Umbilical cord (tissue), 2 donors: ENCODE measurements at places on chromosomes 7 and 10.

GRCh38 chr7:105896407-105896911 lies 20.1 kb upstream of the ATXN7L1 start:
- DNase-seq, result peak; percentile 84

DNA sequence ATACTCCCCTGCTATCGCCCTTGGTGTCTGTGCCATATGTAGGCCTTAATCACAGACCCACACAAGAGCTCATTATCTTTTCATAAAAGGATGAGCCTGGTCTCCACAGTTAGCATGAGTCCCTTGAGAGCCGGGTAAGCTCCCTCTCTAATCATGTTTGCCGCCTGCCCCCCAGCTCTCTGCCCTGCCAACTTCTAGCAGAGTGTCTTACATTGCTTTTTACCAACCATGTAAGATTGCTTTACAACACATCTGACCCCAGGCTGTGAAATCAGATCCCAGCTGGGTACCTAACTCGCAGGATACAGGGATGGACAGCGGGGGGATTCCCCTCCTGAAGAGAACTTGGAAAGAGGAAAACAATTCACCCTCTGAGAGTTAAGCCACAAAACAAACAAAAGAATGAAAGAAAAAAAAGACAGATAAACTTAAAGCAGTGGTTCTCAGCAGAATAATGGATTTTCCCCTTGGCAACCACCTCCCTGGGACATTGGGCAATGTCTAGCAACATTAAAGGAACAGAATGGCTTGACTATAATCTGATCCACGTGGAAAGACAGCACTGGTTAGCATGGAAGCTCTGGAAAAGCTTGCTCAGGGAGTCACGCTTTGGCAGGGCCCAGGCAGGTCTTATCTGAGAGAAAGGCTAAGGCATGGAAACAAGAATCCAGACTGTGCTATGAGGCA lies 39.4 kb upstream of the ATOH7 start:
- peak; percentile 79 for DNase-seq

- DNase-seq, result no peak
These were observed 324.1 kb downstream of the LRMDA start for GRCh38 chr10:75755528-75755927.

GRCh38 chr7:117053432-117053831 lies 100.1 kb downstream of the ST7 start:
- no peak for DNase-seq

- DNase-seq, result peak; percentile 17
These were observed 285.9 kb downstream of the KLF6 start for GRCh38 chr10:3499120-3499519.

GRCh38 chr7:30835396-30835915 lies 64.2 kb downstream of the MINDY4 start:
- no peak for DNase-seq

- DNase-seq, result no peak
These were observed 22.7 kb downstream of the ZNF22 start for GRCh38 chr10:45023426-45023825.

- DNase-seq, result no peak
These were observed 83.1 kb downstream of the GRK5 start for GRCh38 chr10:119290301-119291048.

GRCh38 chr10:102492983-102493382 lies 9.5 kb downstream of the ACTR1A start:
- no peak for DNase-seq

DNA sequence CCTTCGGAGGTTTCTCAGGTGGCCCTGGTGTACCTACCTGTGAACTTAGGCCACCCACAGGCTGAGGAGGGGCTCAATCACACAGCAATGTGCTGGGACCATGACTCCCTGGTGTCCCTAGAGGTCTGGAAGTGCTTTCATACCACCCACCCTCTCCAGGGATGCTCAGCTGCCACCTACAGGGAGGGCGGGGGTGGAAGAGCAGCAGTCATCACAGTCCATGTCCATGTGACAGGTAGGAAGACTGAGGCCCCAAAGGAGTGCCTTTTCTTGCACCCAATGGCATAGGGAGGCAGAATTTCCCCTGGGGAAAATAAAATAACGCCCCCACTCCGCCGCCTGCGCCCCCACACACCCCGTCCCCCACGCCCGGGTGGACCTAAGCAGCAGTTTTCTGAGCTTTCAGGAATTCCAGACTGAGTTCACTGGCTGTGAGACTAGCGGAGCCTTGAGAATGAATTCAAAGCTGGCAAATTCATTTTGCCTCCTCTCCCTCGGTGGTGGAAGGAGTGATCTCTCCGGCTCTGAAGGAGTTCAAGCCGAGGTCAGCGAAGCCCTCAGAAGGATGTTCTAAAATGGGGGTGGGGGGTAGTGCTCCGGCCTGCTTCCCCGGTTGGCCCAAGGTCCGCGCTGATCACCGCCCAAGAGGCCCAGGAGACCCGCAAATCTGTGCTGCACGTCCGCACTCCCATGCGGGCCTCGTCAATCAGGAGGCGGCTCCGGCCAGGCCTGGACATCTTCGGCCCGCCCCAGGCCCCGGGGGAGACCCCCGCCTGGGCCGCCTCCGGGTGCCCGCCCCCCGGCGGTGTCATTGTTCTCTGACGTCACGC lies 2.1 kb upstream of the ZMIZ1 start:
- DNase-seq, result peak; percentile 37

DNA sequence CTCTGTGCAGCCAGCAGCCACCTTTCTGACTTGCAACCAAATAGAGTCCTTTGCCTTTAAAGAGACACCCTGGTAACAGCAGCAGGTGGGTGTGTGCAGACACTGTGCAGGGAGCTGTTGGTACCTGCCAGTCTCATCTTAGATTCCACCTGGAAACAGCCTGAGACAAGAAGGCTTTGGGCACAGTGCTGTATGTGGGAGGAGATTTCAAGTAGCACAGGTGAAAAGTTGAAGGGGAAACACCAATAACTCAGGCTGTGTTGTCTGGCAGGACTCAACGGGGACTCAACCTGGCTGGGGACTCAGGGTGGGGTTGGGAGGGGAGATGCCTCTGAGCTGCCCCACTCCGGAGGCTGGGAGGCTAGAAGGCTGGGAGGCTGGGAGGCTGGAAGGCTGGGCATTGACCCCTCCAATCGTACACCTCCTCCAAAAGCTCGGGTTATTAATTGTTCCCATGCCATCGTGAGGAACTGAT lies 6.7 kb downstream of the CPXM2 start:
- DNase-seq, result peak; percentile 32

GRCh38 chr10:125878957-125879835 lies 1.9 kb downstream of the DHX32 start:
- no peak for DNase-seq
